ENCODE measurements at places on chromosomes 1 and 21. TPM values are rescaled to one million over a fixed set of nuclear protein-coding genes. Genes with fewer than 3 reads are reported as not detected.
A peak's percentile ranks its signal among the peaks of the same experiment; 100 is the strongest.

ETV3L gene
- not detected for total RNA-seq

GRCh38 chr1:8879922-8880676 lies 1.6 kb upstream of the ENO1 start:
- DNase-seq = no peak

- DNase-seq = no peak
Measured at GRCh38 chr1:203190949-203191348, 4.4 kb upstream of the CHI3L1 start.

- no peak for DNase-seq
Measured at GRCh38 chr1:38059635-38060250, 13.2 kb upstream of the POU3F1 start.

GRCh38 chr1:63124666-63125191 lies 197.6 kb upstream of the FOXD3 start:
- no peak for DNase-seq

DNA sequence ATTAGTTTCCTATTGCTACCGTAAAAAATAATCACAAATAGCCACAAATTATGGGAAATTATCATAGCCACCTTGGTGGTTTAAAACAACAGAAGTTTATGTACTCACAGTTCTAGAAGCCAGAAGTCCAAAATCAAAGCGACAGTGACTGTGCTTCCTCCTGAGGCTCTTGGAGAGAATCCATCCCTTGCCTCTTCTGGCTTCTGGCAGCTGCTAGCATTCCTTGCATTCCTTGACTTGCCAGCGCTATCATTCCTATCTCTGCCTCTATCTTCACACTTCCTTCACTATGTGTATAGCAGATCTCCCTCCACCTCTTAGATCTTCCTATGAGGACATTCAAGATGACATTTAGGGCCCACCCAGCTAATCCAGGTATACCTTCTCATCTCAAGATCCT lies 180.1 kb upstream of the USP25 start:
- no peak for DNase-seq

DNA sequence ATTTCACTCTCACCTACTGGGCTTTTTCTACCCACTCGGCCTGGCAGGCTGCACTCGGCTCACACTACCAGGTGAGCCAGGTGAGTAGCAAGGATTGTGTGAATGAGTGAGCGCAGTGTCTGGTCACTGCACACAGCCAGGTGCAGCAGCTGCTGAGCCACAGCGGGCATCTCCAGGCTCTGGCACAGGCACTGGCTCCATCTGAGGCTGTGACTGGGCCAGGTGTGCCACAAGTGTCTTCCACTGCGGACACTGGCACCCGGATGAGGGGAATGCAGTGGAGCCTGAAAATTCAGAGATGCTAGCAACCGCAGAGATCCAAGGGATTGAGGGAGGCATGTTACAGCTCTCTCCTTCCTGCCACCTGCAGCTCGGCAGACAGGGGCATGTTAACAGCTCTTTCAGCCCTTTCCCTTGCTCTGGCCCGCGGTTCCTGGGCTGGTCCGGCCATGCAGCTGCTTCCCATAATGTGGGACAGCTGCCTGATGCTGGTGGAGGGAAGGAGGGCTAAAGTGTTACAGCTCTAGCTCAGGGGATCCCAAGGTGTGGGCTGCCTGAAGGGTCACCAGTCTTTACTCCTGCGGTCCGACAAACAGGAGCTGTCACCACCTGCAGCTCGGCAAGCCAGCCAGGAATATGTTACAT lies 1038.3 kb downstream of the AMY1C start:
- no peak for DNase-seq

GRCh38 chr1:33220676-33221384 lies 35.5 kb upstream of the ZNF362 start:
- DNase-seq = no peak

GRCh38 chr1:89780721-89781120 lies 40.1 kb upstream of the LRRC8D start:
- no peak for DNase-seq

VHLL gene
- total RNA-seq = not detected

DNA sequence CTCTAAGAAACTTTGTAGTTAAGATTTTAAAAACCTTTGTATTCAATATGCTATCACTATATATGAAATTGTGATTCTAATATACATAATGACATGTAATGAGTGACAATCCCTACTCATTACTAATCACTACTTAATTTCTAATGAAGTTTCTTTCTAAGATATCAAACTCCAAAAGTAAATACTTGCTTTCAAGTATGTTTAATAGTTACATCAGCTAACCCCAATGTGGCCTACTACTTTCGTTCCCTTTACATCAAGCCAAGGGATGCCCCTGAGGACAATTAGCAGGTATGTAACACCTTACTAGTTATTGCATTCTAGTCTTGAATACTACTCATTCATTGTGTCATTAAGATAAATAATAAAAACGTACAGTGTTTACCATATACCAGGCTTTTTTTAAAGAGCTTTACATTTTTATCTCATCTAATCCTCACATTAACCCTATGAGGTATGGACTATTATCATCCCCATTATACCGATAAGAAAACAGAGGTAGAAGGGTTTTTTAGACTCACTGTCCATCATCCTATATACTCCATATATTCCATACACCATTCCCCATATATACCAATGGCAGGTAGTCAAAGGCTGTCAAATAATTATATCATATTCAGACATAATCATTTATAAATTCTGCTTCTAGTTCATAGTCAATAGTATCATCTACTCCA lies 4.2 kb downstream of the PPP1R15B start:
- DNase-seq = no peak

RPTN gene
- not detected for total RNA-seq

DNA sequence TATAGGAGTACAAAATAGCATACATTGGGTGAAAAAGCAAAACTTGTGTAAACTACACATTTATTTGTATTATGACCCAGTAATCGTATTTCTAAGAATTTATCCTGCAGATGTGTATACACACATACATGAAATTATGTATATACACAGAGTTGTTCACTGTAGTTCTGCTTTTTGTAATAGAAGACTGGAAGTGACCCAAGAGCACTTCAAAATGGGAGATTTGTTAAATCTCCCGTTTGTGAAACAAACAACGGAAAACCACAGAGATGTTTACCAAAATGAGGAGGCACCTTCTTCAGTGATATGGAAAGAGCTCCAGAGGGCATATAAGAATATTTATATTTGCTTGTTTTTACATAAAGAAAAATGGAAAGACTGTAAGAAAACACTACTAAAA lies 18.0 kb upstream of the MNDA start:
- DNase-seq = no peak

DNA sequence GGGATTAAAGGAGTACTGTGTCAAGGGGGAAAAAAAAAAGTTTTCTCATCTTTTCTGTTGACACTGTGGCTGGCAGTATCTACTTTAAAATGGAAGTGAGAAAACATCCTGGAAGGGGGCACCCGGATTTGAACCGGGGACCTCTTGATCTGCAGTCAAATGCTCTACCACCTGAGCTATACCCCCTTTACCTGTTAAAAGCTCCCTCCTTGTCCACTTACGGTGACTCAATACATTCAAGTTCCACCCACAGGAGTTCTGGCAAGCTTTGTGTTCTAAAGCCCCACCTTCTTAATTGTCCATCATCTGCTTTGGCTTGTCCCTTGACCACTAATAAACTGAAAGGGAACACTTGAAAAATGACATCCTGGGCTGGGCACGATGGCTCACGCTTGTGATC lies 68.2 kb downstream of the FNBP1L start:
- DNase-seq = no peak

FOXD2 gene
- 0.05 TPM for total RNA-seq

DNA sequence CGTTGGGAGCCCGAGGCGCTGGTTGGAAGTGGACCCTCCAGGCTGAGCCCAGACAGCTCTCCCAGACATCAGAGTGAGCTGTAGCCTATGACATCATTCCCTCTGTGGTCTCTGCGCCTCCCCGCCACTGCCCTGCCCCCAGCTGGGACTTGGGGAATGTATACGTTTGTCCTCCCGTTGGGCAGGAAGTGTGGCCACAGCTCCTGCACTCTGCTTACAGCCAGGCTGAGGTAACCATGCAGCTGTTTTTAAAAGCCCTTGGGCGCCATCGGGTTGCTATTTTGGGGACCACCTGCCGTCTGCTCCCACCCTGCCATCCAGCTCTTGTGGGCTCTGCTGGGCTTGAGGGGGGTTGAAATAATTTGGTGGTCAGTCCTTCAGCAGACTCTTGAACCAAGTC lies 7.8 kb downstream of the VASH2 start:
- DNase-seq = no peak

- peak; percentile 87 for DNase-seq
Measured at GRCh38 chr1:23809751-23810171, 9.2 kb upstream of the GALE start.

DNA sequence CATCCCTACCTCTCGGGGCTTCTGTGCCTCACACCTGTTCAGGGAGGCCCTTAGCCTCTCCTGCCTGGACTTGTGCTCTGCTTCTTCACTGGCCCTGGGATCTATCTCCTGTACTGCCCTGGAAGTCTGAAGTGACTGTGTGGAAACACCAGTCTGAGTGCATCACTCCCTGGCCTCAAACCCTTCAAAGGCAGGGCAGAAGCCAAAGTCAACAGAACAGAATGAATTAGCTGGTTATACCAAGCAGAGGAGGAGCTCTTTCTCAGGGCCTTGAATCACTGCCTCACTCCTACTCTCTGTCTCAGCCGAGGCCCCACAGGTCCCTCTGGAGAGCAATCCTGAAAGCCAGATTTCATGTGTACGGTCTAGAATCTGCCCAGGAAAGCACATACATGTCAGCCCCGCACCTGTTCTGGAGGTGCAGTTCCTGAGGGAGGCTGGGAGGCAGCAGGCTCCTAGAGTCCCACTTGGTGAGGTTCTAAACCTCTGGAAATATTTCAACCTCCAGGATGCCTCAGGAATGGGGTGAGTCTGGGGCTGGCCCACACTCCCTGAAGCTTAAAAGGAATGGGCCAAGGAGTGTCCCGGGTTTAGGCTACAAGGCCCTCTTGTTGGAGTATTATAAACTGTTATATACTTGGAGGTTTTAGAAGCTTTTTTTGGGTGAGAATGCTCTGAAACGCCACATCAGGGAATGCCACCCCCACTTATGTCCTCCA lies 98.3 kb downstream of the ABCA4 start:
- no peak for DNase-seq

TMPRSS2 gene
- total RNA-seq = not detected

SPRR5 gene
- not detected for total RNA-seq

GRCh38 chr21:18164933-18165332 lies 79.7 kb upstream of the CHODL start:
- no peak for DNase-seq

DNA sequence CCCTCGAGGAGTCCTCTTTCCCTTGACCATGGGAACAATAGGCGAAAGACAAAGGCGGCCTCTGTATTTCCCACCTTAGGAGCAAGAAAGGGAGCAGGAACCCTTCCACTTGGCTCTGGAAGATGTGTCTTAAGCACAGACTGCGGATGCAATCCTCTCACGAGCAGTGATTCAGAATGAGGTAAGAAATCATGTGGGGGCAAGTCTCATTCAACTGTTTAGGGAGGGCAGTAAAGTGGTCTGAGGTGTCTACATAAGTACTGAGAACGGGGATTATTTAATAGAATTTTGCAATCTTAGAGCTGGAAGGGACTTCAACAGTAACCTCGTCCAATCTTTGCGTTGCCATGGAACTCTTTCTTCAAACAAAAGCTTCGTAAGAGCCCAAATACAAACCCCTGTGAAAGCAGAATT lies 1.6 kb upstream of the DYRK3 start:
- DNase-seq = no peak

DNA sequence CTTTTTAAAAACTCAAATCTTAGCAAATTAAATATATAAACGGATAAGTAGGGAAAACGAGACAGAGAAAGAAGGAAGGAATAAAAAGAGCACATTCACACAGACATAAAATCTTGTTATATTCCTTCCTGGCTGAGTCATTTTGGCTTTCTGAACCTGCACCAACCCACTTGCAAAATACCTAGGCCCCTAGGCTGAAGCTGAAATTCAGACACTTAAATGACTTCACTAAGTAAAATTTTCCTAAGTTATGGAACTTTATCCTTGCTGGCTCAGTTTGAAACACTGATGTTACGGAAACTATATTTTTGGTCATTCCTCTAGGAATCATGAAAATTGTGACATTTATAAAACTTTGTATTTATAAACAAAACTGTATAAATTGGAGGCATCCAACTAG lies 462.8 kb upstream of the NFIA start:
- DNase-seq = no peak

DNA sequence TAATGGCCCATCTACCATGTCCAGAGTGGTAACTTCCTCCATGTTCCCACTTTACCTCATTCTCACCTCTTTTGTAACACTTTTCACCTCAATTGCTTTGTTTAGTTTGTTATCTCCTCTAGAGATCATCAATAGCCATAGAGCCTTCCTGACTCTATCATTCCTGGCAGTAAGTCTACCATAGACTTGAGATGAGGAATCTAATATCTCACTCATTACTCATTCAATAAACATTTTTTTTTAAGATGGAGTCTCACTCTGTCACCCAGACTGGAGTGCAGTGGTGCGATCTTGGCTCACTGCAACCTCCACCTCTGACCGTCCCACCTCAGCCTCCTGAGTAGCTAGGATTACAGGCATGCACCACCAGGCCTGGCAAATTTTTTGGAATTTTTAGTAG lies 7.1 kb downstream of the NMNAT2 start:
- no peak for DNase-seq

DNA sequence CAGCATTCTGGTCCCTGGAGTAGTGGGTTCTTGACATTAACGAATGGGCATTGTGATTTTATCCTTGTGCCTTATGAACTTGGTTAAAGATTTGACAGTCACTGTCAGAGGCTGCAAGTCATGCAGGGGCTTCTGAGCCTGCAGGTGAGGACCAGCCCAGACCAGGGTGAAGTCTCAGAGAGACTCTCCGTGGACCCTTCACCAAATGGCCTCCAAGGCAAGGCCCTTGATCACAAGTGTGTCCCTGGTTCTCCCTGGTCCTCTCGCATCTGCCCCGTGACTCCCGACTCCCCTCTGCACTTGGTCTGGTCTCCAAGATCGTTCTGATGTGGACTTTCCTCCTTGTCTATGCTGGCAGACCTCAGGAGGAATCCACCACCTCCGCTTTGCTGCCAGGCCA lies 476.5 kb upstream of the VAMP3 start:
- DNase-seq = no peak

DNA sequence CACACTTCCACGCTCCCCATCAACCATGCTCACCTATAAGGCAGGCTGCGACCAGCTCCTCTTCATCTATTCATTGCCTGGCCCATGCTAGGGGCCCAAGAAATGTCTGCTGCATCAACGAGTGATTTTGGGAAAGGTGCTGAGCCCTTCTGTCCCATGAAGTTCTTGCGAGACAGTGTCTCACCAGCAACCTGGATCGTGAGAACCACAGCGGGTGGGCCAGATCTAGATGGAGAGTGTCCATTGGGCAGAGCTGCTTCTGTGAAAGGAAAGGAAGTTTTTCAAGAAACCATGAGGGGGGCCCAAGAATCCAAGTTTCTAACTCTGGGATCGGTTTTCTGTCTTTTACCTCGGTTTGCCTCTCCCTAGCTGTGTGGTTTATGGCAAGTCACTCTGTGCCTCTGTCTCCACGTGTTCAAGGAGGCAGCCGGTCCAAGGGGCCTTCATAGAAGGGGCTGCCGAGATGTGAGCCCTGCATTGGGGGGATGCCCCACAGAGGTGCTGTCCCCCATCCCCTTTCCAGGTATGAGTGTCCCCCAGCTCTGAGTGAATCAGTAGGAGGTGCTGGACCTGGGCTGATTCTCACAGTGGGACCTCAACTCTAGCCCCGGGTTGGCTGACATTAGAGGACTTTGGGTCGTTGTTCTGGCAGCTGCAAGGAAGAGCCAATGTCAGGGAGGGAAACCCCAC lies 8.3 kb upstream of the PADI1 start:
- no peak for DNase-seq
